ENCODE measurements at places on chromosomes 5 and 9.

DNA sequence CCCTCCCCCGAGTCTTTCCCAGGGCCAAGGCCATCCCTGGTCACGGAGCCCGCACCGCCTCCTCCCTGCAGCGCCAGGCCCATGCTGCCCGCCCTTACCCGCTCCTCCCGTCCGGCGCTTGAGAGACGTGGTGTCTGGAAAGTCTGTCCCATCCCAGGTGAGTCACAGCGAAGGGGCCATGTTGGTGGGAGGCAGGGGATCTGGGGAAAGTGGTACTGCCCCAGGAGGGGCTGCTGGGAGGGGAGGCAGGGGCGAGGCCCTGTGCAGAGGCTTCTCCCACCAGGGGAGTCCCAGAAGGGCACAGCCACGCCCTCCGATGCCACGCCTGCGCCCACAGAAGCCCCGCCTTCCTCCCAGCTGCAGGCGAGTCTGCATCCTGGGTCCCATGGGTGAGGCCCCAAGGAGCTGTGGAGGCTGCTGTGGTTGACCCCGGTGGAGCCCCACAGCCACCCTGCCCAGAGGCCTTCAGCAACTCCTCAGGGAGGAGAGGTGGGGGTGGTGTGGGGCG lies 107.0 kb upstream of the PPP1R26 start:
- no peak for DNase-seq

DNA sequence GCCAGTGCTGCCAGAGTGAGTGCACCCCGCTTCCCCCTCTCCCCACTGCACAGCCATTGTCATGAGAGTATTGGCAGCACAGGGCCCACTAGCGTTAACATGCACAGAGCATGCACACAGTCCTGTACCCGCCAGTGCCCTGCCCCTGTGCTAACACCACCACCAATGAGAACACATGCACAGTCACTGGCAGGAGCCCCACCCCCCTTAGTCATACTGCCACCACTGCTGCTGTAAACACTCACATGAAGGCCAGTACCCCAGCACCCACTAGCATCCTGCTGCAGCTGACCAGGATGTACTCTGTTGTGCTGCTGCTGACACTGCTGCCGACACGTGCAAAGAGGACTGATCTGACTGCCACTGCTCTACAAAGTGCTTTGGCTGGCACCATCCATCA lies 19.5 kb upstream of the RANBP6 start:
- no peak for DNase-seq

- no peak for DNase-seq
These were observed 22.0 kb upstream of the MAPK9 start for GRCh38 chr5:180313677-180314505.

DNA sequence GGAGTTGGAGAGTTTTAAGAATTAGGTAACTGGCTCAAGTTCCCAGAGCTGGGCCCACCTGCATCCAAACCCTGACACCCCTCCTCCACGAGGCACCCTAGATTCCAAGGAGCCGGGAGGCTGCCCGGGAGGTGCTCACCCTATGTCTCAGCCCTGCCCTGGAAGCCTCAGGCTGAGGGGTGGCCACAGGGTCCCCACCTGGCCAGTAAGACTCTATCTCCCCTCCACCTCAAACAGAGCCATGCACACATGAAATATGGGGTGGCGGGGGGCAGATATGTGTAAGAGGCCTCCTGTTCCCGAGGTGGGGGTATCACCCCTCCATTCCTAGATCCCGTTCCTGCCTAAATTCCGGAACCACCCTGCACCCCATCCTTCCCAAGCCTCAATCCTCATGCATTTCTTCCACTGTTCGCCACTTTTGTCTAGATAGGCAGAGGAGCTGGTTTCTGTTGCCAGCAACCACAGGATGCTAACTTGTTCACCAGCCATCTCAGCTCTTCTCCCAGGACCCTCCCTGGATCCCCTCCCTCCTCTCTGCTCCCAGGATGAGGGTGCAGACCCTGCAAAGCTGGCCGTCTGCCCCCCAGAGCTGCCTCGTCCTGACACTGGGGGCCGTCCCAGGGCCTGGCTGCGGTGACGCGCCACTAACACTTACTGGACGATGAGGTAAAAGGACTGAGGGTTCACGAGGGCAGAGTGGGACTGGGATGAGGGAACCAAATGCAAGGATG lies 44.1 kb downstream of the COL23A1 start:
- no peak for DNase-seq

DNA sequence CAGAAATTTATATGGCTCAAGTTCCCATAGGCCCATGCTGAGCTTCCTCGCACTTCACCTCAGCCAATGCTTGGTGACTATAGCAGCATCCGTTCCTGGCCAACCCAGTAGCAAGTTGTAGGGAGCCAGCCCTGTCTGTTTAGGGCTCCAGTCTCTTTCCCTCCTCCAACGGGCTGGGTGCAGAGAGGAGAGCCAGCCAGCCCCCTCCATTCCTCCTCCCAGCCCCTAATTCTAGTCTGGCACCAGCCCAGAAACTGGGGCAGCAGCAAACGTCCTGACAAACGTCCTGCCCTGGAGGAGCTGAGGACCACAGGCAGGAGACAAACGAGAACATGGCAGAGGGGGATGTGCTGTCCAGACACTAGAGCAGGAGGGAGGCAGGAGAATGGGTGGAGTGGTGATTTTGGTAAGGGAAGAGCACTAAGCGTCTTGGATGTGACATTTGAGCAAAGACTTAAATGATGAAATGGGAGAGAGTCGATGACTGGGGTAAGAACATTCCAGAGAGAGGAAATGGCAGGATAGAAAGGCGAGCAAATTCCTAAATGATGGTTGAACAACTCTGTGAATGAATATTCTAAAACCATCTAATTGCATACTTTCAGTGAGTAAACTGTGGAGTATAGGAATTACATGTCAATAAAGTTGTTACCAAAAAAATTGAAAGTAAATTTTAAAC lies 222.5 kb upstream of the DAPK1 start:
- no peak for DNase-seq

- DNase-seq = no peak
These were observed 86.3 kb downstream of the NLN start for GRCh38 chr5:65808251-65808741.

DNA sequence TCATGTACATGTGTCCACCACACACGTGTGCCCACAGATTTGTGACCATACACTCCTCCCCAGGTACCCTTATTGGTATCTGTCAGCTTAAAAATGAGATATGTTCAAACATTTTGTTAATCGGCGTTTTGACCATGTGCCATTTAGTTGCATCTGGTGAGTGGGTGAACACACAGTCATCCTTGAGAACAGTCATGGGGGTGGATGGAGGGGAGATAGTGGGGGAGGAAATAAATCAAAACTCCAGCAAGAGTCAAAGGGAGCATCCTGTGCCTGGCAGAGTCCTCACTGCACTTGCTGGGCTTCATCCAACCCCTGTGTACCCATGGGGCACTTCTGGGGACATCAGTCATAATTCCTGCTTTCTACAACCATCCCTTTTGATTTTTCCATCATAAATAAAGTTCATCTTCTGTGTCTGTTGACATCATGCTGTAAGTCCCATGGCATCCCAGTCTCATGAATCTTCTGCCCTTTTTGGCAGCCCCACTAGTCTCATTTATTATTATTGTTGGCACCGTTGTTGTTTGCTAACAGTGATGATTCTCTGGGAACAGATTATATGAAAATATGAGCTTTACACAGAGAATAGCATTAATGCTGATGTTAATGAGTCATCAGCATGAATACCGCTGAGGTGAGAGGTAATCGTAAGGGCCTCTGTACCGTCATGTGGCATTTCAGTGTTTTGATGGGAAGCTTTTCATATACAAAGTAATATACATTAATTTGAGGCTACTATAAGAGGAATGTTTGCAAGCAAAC lies 24.4 kb upstream of the CLK4 start:
- DNase-seq = no peak

GRCh38 chr5:35182486-35182885 lies 47.8 kb downstream of the PRLR start:
- DNase-seq = no peak

DNA sequence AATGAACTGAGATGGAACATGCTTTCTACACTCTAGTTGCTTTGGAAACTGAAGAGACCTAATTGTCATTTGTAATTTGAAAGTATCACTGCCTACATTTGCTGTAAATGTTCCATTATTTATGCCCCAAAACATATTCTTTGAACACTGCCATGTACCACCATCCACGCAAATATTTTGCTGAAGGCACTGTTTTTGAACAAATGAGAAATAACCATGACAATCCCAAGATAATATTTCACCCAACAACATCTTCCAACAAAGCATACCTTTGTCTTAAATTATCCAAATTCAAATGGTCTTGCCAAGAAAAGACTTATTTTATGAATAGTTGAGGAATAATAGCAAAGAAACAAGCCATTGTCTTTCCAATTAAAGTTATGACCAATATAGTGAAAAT lies 356.2 kb downstream of the SEMA5A start:
- DNase-seq = no peak

GRCh38 chr9:16213781-16214515 lies 656.5 kb downstream of the BNC2 start:
- no peak for DNase-seq

GRCh38 chr9:2992427-2992826 lies 148.5 kb upstream of the PUM3 start:
- DNase-seq = no peak

DNA sequence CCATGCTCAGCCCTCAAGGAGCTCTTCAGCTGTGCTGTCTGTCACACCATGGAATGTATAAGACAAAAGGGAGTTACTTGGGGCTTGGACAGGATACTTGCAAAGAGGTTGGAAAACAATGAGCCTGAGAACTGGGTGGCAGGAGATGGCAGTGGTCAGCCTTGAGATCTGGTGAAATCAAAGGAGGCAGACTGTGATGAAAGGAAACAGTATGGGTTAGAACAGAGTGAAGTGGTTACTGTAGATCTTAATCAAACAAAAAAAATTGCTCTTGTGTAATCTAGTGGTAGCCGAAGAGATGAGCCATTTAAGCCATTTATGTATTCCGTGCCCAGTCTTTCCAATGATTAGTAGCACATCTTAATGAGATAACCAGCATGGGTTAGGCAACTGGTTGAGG lies 142.2 kb downstream of the SV2C start:
- DNase-seq = no peak

GRCh38 chr5:38494763-38495162 lies 61.7 kb downstream of the LIFR start:
- DNase-seq = no peak

DNA sequence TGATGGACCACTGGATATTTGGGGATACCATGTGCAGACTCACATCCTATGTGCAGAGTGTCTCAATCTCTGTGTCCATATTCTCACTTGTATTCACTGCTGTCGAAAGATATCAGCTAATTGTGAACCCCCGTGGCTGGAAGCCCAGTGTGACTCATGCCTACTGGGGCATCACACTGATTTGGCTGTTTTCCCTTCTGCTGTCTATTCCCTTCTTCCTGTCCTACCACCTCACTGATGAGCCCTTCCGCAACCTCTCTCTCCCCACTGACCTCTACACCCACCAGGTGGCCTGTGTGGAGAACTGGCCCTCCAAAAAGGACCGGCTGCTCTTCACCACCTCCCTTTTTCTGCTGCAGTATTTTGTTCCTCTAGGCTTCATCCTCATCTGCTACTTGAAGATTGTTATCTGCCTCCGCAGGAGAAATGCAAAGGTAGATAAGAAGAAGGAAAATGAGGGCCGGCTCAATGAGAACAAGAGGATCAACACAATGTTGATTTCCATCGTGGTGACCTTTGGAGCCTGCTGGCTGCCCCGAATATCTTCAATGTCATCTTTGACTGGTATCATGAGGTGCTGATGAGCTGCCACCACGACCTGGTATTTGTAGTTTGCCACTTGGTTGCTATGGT lies 54.5 kb upstream of the HNRNPA0 start:
- DNase-seq = no peak

DNA sequence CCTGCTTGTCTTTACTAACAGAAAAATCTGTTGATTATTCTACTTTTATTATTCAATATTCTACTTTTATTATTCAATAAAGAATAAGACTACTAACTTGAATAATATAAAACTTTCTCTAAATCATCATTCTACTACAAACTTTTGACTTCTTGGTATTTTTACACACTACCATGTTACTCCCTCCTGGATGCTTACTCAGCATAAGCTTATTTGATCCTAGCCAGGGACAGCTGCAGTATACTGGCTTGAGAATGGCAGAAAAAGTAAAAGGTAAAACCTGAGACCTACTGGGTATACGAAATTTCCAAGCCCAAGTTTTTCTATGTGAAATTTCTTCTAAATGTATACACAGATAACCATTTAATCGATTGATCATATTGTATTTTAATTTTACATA lies 26.1 kb downstream of the PGGT1B start:
- DNase-seq = no peak

GRCh38 chr9:128294142-128294541 lies 18.1 kb downstream of the SWI5 start:
- DNase-seq = no peak

DNA sequence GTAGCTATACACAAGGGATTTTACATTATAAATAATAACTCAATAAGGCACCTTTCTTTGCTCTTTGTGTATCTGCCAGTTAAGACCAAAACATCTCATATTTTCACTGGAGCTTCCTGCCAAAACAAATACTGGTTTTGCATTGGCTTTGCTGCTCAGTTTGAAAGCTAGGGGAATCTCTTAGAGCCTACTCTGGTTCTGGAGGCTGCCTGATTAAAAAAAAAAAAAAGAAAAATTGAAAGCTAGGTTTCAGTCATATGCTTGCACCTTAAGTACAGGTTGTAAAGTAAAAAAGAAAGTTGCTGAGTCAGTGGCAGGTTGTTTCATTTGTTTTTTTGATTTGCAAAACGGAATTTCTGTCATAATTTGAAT lies 2.3 kb downstream of the DENND4C start:
- DNase-seq = no peak

DNA sequence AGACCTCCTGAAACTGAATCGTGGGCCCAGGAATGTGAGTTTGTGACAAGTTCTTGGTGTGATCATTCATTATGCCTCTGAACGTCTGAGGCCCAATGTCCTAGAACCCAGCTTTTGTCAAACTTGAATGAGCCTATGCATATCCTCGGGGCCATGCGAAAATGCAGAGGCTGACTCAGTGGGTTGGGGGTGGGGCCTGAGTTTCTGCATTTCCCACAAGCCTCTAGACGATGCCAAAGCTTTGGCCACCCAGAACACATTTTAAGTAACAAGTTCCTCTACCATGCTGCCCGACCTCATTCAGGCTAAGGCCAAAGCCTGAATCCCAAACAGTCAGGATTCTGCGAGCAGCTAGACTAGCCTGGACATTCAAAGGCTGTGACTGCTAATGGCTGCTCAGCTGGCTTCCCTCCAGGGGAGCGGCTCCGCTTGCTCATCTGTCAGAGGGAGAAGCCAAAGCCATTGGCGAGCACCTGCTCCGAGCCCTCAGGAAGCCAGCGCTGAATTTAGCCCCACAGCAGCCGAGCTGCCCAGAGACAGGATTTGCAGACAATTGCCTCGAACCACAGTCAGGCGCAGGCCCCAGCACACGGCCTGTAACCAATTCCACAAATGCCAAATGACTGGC lies 177.5 kb downstream of the ZDHHC21 start:
- no peak for DNase-seq
